CD4-positive, alpha-beta memory T cell (primary cell): ENCODE measurements at places on chromosomes 11 and 22. TPM values are rescaled to one million over a fixed set of nuclear protein-coding genes. Genes with fewer than 3 reads are reported as not detected.

- no peak for DNase-seq
Measured at GRCh38 chr22:32827049-32827602, 25.6 kb downstream of the TIMP3 start.

DNA sequence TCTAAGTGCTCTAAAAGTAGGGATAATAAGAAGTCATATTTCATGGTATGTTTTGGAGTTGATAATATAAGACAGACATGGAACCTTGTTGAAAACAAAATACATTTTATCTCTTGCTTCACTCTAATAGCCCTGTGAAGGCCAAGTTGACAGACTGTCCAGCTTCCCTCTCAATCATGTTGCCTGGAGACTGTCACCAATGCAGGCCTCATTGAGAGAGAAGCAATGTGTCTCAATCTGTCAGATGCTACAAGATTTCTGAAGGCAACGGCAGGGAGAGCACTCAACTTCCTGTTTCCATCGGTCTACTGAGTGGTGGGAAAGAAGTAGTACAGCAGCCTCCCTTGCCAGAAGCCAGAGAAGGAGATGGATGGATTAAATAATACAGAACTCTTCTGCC lies 23.6 kb upstream of the FJX1 start:
- DNase-seq = no peak

- no peak for DNase-seq
Measured at GRCh38 chr11:112321501-112322172, 61.0 kb upstream of the PLET1 start.

- DNase-seq = no peak
Measured at GRCh38 chr22:22358686-22359085, 114.1 kb downstream of the VPREB1 start.

DNA sequence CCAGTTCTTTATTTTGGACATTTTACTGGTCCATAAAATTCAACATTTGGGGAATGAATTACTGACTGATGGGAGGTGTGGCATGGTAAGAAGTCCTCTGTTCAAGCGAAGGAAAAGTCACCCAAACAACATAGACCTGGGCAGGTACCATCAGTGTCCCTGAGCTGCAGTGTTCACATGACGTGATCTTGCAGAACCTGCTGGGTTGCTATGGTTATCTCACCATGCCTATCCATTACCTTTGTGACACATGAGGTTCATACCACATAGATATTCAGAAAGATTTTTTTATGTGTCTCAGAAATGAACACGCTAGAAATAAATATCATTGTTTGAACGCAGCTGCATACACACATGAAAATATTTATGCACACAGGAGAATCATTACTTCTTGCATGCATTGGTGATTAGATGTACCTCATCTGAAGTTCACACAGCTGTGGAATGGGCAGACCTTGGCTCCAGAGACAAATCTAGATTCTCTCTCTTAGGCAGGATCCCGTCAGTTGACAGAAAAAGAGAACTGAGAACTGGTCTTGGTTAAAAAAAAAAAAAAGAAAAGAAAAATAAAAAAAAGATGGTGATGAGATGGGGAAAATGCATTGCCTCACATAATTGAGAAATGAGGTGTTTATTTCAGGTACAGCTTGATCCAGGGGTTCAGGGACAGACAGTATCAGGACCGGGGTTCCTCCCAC lies 21.4 kb upstream of the RCN1 start:
- DNase-seq = no peak

DNA sequence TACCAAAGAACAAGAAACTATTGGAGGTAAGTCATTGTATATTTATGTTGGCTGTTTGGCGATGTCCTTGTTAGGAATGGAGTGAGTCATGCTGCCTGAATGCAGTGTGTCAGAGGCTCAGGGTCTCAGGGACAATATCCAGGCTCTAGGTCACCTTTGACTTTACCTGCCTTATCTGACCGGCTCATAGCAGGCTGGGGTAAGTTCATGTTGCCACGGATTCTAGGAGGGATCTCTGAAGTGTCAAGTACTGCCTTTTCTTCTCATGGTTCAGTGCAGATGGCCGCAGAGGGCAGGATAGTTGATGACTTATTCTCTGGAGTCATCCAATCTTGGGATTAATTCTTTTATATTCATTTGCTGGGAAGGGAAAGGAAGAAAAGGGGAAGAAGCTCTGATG lies 53.2 kb downstream of the SPON1 start:
- DNase-seq = no peak

GRCh38 chr11:76152086-76152681 lies 54.1 kb downstream of the WNT11 start:
- DNase-seq = peak; percentile 73

- DNase-seq = no peak
Measured at GRCh38 chr11:20021771-20022362, 138.4 kb downstream of the DBX1 start.

- DNase-seq = no peak
Measured at GRCh38 chr22:49499433-49500075, 328.1 kb downstream of the BRD1 start.

DNA sequence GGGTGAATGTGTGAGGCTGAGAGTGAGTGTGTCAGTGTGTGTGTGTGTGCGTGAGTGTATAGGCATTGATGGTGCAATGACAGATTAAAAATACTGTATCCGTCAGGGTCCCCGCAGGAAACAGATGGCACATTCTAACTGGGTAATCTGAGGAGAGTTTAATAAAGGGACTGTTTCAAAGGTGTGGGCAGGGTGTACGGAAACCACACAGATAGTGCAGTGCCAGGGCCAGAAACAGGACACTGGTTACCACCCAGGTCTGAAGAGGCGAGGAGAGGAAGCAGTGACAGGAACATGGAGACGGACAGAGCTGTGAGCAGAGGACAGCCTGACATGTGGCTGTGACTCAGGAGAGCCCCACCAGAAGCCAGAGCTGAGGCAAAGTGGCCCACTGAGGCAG lies 16.5 kb downstream of the P2RX3 start:
- DNase-seq = no peak

GRCh38 chr11:35662061-35662648 lies 420 bp upstream of the TRIM44 start:
- peak; percentile 66 for DNase-seq

DNA sequence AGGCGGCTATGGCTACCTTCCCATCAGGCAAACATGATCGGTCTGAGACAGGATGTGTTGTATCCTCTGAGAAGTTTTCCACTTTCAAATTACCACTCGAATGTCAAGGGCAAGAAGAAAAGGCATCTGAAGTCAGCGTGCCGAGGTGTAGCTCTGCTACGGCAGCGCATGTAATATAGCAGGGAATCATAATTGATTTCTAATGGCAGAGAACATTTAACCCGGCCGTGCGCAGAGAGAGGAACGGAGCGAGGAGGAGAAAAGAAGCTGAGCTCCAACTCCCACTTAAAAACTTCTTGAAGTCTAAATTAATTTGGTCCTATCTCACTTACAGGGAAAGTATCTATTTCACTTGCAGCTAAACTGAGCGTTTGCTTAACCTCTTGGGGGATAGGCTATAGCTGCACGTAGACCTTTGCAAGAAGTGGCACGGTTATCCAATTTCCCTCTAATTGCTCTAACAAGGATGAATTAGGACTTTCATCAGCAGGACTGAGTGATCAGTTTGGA lies 137.3 kb upstream of the KIRREL3 start:
- no peak for DNase-seq

DNA sequence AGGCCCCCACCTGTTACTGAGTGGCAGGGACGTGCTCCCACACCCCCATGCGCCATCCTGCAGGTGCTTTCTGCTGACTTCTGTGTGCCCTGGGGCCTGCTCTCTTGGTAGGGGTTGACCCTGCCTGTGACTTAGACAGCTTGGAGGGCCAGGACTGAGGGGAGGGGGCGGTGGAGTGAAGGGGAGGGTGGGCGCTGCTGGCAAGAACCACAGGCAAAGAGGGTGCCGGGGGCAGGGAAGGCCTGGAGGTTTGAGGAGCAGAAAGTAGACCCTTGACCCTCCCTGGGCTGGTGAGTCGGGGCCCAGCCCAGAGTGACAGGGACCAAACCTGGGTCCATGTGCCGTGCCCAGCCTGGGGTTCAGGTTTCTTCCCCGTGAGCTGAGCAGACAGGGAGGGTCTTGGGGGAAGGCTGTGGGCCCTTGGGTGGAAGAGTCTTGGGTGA lies 17.8 kb downstream of the KCNQ1 start:
- DNase-seq = no peak

The ALDH3B1 gene
- polyA plus RNA-seq = not detected

The HORMAD2 gene
- polyA plus RNA-seq = not detected

The WNT11 gene
- not detected for polyA plus RNA-seq

The KRTAP5-7 gene
- not detected for polyA plus RNA-seq
